ENCODE measurements at places on chromosomes 5 and 9. TPM values are rescaled to one million over a fixed set of nuclear protein-coding genes. Genes with fewer than 3 reads are reported as not detected.

GKAP1 gene
- 4.5 TPM for total RNA-seq

C9orf50 gene
- not detected for total RNA-seq

GLRA1 gene
- not detected for total RNA-seq

LHX3 gene
- total RNA-seq: not detected

KIAA0825 gene
- 0.07 TPM for total RNA-seq

- no peak for DNase-seq
Measured at GRCh38 chr5:111461934-111462333, 50.4 kb downstream of the STARD4 start.

GRCh38 chr9:134643222-134643671, 1.6 kb downstream of the COL5A1 start:
- no peak for DNase-seq

- DNase-seq: no peak
Measured at GRCh38 chr5:123585871-123586270, 73.9 kb downstream of the CSNK1G3 start.

DNA sequence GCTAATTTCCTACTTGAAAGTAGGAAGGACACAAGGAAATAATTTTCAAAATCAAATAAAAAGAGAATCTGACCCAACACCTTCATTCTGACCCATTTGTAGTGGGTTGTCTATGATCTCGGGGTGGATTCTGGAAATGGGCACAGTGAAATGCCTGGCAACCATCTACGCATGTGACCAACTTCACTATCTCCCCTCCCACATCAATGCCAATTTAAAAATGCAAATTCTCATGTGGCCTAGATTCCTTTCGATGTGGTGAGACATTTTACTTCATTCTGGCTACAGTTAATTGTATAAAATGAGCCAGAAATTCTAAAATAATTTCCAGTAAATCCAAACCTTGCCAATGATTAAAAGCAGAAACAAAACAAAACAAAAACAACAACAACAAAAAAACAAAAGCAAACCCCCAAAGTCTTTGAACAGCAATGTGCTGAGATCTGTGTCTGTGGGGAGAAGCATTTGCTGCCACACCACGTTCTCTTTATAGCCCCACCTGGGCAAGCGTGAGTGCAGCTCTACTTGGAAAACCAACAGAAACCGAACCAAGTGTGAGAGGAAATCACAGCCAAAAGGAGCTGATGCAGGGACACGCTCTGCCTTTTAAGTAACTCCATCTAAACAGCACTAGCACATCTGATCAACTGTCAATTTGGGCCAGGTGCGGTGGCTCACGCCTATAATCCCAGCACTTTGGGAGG, 59.0 kb downstream of the USP20 start:
- no peak for DNase-seq

- no peak for DNase-seq
Measured at GRCh38 chr5:113102121-113102531, 125.5 kb downstream of the DCP2 start.

DNA sequence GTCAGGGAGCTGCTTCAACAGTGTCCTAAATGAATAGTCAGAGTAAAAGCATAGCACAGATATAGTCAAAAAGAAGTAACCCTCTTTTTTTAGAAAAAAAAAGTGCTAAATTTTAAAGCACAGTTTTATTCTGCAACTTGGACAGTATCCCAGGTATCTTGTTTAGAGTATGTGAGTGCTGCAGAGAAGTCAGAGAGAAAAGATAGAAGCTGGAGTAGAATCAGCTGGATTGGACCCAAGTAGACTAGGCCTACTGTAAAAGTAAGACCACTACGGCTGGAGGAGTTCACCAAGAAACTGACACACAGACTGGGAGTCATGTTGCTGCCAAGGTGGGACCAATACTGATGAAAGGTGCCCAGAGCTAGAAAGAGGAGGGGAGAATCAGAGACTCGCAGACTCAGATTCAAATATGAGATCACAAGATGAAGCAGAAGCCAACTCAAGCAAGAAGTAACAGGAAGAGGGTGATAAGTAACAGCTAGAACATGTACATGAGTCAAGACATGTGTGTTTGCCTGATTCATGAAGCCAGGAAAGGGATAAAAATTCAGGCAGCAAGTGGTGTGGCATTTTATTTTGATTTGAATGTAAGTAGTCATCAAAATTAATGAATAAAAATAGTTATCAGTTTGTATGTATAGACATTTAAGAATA, 25.6 kb upstream of the TUSC1 start:
- no peak for DNase-seq

GRCh38 chr9:2126331-2126803, 111.2 kb downstream of the SMARCA2 start:
- DNase-seq: no peak

- no peak for DNase-seq
Measured at GRCh38 chr5:124544366-124545055, 201.9 kb downstream of the ZNF608 start.

DNA sequence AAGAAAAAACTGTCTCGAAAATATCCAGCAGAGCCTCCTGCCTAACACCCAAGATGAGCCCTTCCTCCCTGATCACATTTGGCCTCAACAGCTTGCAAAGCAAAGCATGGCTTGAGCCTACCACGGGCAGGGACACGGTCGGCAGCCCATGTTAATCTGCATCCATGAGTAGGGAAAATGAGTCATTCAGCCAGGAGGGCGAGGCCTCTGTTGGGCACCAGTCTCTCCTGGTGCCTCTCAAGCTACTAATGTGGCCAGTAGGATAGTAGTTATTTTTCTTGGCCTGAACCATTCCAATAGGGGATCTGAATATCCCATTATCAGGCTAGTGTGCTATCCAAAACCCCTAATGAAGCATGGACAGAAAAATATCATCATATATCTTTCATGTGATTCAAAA, 43.0 kb upstream of the SHB start:
- no peak for DNase-seq

GRCh38 chr9:124934290-124934689, 6.6 kb downstream of the GOLGA1 start:
- no peak for DNase-seq
